ENCODE measurements at places on chromosomes 1 and 21. TPM values are rescaled to one million over a fixed set of nuclear protein-coding genes. Genes with fewer than 3 reads are reported as not detected.

GRCh38 chr1:109875874-109876273 is 34.8 kb upstream of the CSF1 start:
- H3K4me3 ChIP-seq = no peak overlapping the region
- DNase-seq = no peak
- no peaks in the 10 kb centered on the region for H3K4me1 ChIP-seq
- no peaks in the 10 kb centered on the region for H3K27me3 ChIP-seq

- no peak for DNase-seq
- H3K36me3 ChIP-seq = peaks cover 7% of the 10 kb centered on the region
- H3K27me3 ChIP-seq = no peaks in the 10 kb centered on the region
- H3K27ac ChIP-seq = no peak overlapping the region
- no peak overlapping the region for H3K4me3 ChIP-seq
- H3K4me1 ChIP-seq = no peaks in the 10 kb centered on the region
Measured at GRCh38 chr1:10539411-10540043, 64.8 kb downstream of the PEX14 start.

- no peaks in the 10 kb centered on the region for H3K36me3 ChIP-seq
- H3K4me1 ChIP-seq = no peaks in the 10 kb centered on the region
- H3K4me3 ChIP-seq = no peak within 1 kb of the TSS
- no peak within 1 kb of the TSS for H3K27ac ChIP-seq
- peaks cover 26% of the 10 kb centered on the region for H3K27me3 ChIP-seq
Measured at GRCh38 chr1:20485527-20486456, at the start of gene CAMK2N1. CAMK2N1 (minus strand) TSS chr1:20486210; CDS start chr1:20485379, 831 bp downstream.

The IL23R gene
- 0.64 TPM for total RNA-seq

DNA sequence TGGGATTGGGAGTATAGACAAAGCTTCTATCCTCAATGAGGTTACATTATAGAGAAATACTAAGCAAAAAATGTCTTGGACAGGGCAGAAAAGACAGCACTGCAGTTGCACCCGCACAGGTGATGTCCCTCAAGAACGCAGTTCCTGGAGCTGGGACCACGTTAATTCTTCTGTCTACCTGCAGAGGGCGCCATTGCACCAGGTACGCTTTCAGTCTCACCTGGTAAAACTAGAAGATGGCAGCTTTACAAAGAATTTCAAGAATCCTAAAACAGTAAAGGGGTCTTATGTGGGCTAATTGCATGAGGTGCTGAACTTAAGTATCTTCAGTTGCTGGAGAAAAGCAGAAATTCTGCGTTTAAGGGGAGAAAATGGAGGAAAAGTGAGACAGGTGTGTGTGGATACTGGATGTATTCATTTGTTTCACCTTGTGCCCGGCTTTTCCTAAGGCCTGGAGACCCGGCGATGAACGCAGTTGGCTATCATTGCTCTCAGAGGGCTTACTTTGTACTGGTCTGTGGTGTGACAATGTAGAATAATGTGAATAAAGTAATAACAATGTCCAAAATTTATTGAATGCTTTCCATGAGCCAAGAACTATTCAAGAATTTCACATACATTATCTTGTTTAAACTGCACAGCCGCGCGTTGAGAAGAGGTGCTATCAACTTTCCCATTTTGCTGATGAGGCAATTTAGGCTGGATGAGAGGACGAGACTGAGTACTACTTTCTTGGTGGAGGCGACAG is 276.3 kb upstream of the GREM2 start:
- no peaks in the 10 kb centered on the region for H3K27me3 ChIP-seq
- no peak overlapping the region for H3K27ac ChIP-seq
- no peaks in the 10 kb centered on the region for H3K36me3 ChIP-seq
- no peak overlapping the region for H3K4me3 ChIP-seq
- DNase-seq = no peak
- no peaks in the 10 kb centered on the region for H3K4me1 ChIP-seq

Measured in GM12878 (cell line).